ENCODE measurements at places on chromosomes 1 and 21.

GRCh38 chr1:4375812-4376211, 278.6 kb upstream of the AJAP1 start:
- no peak for DNase-seq

GRCh38 chr1:93253516-93253915, 73.0 kb downstream of the CCDC18 start:
- no peak for DNase-seq

GRCh38 chr21:14075346-14076142, 135.2 kb downstream of the LIPI start:
- DNase-seq, result no peak

DNA sequence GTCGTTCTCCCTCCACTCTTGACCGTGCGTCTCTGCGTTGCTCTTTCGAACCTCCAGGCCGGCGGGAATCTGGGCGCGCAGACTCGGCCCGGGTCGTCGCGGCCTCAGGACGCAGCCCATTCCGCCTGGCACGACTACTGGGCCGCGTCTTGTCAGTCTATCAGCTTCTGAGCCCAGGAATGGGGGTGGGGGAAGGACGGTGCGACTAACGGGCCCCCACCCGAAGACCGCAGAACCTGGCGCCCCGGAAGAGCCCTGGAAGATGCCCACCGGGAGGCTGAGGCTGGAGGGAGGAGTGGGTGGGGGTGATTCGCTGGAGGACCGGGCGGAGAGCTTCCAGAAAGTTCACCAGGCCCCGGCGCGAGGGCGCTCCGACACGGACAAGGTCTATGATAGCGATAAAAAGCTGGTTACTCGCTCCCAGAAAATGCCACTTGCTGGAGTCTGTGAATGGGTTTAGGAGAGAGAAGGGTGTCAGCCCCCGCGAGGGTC, 1.7 kb upstream of the DMRTA2 start:
- DNase-seq, result no peak

GRCh38 chr1:36628804-36629203, 146.1 kb upstream of the CSF3R start:
- DNase-seq, result no peak

GRCh38 chr1:31297277-31298247, 730 bp downstream of the ZCCHC17 start:
- no peak for DNase-seq

GRCh38 chr1:84669831-84670230, 20.4 kb downstream of the SSX2IP start:
- DNase-seq, result no peak

DNA sequence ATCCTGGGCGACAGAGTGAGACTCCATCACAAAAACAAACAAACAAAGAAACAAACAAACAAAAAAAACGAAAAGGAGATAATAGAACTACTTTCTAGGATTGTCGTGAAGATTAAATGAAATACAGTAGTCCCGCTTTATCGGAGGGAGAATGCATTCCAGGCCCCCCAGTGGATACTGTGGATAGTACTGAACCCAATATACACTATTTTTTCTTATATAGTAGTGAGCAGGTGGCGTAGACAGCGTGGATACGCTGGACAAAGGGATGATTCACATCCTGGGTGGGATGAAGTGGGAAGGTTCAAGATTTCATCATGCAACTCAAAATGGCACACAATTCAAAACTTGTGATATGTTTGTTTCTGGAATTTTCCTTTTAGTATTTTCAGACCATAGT, 8.0 kb downstream of the SLC35F3 start:
- DNase-seq, result no peak

DNA sequence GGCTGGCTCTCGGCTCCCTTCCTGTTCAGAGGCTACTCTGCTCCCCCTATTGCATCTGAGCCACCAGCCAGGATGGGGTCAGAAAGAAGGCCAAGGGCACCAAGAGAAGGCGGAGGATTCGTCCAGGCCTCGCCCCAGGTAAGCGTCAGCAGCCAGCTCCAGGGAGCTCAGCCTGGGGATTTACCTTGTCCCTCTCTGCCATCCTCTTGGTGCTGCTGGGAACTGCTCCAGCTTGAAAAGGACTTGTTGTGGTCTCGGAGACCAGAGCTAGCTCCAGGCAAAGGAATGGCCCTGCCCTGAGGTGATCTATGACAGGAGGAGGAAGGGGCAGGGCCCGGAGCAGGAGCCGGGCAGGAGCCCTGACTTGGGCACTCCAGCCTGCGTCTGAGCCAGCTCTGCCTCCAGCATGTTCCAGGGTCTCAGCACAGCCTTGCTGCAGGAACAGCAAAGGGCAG, 113.7 kb upstream of the IFFO2 start:
- DNase-seq, result no peak

GRCh38 chr1:45093334-45093733, 81.3 kb downstream of the UROD start:
- no peak for DNase-seq

- no peak for DNase-seq
Measured at GRCh38 chr1:185998391-185998790, 264.2 kb downstream of the HMCN1 start.

DNA sequence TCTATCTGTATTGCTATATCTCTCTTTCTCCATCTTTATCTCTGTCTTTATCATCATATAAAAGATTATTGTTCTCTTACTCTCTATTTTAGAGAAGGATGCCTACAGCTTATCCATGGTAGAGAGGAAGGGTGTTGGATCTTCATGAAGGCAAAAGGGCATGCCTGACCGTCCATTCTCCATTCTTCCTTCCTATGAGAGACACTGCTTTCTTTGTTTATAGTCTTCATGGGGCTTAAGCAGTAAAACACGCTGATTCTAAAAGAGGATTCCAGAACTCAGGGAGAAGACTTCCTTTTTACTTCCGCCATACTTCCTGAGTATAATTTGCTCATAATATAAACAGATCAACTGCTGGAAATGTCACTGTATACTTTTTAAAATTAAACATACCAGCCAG, 44.0 kb downstream of the PDE4B start:
- no peak for DNase-seq

GRCh38 chr1:78072216-78072615, 26.4 kb downstream of the GIPC2 start:
- no peak for DNase-seq

DNA sequence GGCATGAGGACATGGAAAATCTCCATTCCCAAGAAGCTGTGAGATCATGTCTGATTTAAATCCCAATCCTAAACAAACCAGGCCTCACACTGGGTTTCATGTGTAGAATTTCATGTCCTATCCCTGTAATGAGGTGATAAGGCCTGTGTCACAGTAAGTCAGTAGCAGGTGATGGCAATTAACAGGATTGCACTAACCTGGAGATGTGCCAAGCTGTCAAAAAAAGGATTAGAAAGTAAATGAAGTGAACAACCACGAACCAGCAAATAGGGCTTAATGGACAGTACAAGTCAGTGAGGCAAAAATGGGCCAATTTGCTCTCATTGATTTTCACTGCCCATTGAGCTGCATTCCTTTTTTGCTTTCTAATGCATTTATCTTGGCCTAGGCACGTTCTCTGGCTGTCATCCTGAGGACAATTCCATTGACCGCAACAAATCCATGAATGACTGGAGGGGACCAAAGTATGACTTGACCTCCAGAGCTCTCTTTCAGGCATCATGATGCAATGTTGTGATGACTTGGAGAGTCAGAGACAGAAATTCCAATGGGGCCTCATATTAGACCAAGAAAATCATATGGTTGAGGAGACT, 673.6 kb upstream of the ADGRL2 start:
- DNase-seq, result no peak

DNA sequence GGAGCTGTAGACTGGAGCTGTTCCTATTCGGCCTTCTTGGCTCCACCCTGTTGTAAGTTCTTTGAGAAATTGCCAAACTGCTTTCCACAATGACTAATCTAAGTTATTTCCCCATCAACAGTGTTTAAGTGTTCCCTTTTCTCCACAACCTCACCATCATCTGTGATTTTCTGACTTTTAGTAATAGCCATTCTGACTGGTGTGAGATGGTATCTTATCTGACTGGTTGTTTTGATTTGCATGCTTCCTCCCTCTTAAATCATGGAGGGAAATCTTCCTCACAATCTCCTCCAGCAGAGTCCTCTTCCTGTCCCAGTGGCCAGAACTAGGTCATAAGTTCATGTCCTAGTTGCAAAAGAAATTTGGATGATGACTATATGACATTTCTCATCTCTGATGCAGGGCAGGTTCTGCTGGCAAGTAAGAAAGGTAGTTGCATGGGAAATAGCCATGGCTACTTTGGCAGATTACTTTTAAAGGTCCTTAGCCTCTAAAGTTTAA, 294.0 kb downstream of the LRRC40 start:
- DNase-seq, result no peak

DNA sequence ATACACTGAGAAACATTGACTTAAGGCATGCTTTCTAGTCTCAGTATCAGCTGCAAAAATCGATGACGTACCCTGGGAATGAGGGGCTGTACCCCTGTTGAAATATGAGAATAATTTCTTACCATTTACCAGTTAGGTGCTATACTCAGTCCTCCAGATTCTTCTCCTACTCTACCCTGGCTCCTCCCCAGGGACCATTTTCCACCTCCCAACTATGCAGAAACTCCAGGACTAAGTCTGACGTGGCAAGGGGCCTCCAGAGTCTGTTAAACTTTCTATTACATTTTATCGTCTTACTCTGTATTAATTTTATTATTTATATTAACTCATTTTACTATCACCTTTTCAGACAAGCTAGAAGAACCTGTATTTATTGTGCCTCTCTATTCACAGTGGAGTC, 124.3 kb downstream of the CYYR1 start:
- no peak for DNase-seq

GRCh38 chr21:43918385-43918947, 53.4 kb downstream of the AGPAT3 start:
- no peak for DNase-seq

DNA sequence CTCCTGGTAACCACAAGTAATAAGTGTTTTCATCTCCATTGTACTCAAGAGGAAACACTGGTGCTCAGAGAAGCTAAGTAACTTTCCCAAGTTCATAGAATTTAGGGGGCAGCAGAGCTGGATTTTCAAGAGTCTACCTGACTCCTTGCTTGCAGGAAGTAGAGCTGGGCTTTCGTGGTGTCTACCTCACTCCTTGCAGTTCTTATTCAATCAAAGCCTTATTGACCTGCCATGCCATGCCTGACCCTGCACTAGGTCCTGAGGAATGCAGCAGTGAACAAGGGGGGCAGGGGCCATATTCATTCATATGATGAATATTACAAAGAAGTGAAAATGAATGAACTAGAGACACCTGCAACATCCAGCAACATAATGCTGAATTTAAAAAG, 93.3 kb downstream of the GLIS1 start:
- no peak for DNase-seq

DNA sequence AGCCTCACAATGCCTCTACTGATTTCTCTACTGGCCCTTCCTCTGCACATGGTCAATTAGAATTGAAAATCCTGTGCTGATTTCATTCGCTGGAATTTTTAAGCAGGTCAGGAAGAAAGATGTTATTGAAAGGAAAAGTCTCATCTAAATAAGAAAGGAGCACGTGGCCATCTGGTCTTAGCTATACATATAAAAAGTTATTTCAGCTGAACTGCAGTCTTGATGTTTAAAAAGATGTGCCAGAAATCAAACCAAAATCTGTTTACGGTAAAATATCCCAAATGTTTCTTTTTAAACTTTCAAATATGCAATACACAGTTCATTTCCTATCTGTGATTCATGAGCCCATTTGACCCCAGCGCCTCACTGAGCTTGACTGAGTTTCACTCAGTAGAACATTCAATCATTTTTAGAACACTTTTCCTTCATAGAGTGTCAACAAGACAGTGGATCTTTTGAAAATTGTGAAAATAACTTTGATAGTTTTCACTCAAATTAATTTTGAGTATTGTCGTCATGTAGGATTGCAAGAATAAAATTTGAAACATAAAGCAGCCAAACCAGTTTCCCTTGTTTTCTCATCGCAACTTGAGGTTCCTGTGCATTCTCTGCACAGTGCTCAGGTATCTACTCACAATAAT, 293.6 kb downstream of the PTPRC start:
- no peak for DNase-seq

- DNase-seq, result no peak
Measured at GRCh38 chr1:147630447-147630846, 39.9 kb downstream of the ACP6 start.

DNA sequence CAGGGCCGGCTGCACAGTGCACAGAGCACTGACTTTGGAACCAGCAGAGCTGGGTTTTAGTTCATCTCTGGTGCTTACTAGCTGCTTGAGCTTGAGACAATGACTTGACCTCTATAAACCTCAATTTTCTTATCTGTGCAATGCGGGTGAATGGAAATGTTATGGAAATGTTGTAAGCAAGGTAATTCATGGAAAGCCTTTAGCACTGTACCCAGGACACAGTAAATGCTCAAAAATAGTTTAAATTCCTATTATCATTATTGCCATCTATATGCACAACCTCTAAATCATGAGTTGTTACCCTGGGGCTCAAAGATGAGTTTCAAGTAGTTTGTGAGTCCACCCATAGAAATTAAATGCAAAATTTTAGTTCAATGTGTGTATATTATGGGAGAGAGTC, 99.5 kb downstream of the CSMD2 start:
- no peak for DNase-seq

Measured in hippocampal formation (tissue), 2 donors.